Sigmoid colon (tissue), 7 donors: ENCODE measurements at places on chromosomes 4 and X.

DNA sequence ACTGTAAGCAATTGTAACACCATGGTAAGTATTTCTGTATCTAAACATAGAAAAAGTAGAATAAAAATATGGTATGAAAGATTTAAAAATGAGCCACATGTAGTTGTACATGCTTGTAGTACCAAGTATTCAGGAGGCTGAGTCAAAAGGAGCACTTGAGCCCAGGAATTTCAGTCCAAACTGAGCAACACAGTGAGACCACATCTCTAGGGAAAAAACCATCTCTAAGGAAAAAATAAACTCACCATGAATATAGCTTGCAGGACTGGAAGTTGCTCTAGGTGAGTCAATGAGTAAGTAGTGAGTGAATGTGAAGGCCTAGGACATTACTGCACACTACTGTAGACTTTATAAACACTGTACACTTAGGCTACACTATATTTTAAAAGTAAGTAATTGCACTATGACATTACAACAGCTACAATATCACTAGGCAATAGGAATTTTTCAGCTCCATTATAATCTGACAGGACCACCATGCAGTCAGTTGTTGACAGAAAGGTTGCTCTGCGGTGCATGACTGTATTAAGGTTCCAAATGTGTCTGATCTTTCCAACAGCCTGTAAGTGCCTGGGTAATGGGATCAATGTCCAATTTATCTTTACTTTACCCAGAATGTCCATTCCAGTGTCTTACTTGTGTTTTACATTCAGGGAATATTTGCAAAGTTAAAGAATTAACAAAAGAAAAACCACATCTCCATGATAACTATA lies 28.9 kb upstream of the LRBA start:
- DNase-seq, result no peak

DNA sequence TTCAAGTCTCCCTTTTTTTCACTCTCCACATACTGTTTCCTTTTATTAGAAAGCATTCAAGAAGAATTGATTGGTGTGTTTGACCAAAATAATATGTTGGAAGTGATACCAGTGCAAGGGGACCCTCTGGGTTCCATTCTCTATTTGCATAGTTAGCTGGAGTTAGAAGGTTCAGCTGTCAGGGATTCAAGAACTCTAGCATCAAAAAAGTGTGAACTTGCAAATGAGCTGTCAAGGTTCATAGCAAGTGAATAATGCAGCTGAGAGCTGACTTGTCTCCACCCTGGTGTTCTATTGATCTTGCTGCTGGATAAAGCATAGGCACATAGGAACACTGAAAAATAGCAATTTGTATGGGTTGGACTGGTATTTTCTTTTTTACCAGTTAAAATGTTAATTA lies 73.2 kb downstream of the SORBS2 start:
- no peak for DNase-seq

- DNase-seq, result no peak
Observed at GRCh38 chr4:26410385-26411293, 79.6 kb downstream of the CCKAR start.

- DNase-seq, result no peak
Observed at GRCh38 chrX:132612821-132613564, 124.2 kb upstream of the MBNL3 start.

DNA sequence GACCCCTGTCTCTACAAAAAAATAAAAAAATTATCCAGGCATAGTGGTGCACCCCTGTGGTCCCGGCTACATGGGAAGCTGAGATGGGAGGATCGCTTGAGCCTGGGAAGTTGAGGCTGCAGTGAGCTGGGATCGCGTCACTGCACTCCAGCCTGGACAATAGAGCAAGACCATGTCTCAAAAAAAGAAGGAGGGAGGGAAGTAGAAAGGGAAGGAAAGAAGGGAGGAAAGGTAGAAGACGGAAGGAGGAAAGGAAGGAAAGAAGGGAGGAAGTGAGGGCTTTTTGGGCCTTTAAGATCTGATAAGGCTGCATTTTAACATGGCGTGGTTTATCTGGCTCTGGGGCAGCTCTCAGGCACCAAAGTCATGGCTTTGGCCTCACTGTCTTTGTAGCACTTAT lies 10.4 kb downstream of the PDK3 start:
- no peak for DNase-seq

DNA sequence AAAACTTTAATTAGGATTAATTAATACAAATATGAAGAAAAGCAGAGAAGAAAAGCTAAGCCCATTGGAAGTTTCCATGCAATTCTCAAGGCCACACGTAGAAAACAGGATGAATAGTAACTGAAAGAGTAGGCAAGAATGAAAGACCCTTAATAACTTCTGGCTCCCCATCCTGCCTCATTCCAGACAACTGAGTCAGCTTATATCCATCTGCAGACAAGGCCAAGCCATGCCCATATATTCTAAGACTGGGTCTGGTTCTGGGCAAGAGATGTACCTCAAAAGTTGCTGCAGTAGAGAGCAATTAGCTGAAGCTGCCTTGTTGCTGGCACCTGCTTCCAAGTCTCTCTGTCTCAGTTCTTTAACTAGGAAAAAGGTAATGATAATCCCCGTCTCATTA lies 244.1 kb downstream of the GPC3 start:
- DNase-seq, result no peak

GRCh38 chrX:37921758-37922157 lies 74.4 kb upstream of the DYNLT3 start:
- no peak for DNase-seq

DNA sequence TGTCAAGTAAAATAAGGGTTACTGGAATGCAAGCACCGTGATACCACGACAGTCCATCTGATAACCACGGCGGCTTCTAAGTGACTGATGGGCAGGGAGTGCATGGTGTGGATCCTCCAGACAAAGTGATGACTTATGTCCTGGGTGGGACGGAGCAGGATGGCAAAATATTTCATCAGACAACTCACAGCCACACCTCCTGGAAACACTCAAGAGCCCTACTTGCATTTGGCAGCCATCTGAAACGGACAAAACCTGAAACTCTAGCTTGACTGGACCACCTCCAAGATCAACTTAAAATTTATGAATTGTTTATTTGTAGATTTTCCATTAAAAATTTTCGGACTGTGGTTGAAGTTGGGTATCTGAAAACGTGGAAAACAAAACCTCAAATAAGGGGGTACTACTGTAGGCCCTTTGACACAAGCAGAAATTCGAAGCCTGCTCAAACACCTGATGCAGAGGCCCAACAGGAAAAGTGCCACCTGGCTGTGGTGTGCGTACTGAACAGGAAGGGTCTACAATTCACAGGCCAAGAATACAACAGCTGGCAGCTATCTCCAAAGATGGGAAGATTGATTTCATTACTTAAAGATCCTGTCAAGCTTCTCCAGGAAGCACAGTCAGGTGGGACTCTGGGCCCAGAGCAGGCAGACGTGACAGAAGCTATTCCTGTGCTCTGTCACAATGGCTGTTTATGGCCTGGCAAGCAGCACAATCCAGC lies 26.0 kb downstream of the LRIT3 start:
- DNase-seq, result no peak

GRCh38 chrX:39152106-39152649 lies 350.9 kb downstream of the MID1IP1 start:
- no peak for DNase-seq

DNA sequence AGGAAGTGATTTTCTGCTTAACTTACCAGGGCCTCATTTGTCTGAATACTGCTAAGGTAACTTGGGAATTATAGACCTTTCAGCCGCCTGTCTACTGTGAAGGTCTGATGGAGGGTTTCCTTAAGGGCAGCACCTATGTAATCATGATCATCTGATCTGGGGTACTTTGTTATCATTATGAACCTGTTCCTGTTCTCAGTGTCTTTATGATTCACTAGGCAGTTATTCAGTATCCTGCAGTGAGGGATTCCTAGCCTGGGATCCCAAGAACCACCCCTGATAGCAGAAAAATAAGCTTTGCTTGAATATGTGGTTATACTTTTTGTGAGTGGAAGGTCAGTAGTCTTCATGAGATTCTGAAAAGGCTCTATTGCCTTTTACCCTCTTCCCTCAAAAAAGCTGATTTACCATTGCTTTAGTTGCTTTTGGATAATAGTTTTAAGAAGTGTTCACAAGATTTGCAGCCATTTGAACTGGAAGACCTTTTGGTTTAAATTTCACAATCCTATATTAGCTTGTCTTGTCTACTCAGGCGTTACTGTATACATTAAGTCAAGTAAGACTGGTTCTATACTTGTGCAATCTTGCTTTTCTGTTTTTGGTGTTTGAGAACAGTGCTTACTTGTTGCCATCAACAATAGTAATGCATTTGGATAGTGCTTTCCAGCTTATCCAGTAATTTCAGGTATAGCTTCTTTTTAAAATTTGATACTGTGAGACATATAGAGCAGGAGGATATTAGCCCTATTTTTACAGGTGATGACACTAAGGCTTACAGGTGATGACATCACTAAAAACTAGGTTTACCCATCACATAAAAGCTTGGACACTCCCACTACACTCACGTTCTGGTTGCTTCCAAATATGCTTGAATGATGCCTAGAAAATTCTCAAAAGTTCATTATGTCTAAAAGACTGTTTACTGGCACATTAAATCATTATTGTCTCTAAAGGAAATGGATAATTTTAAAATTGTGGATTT lies 60.0 kb downstream of the FHIP1A start:
- no peak for DNase-seq

DNA sequence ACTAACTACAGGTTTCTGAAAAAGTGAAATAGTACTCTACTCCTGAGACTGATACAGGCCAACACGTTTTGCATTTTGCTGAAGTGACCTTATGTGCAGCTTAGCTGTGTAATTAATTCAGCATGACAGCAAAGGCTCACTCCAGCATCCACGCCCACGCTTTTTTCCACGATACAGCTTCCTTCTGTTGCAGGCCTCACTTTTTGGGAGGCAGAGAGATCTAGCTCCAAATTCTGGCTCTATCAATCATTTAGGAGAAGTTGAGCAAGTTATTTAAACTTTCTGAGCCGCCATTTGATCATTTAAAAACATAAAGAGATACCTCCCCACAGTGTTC lies 160.3 kb downstream of the AFAP1 start:
- DNase-seq, result peak; percentile 82

- no peak for DNase-seq
Observed at GRCh38 chr4:179285696-179286095, 1843.5 kb upstream of the AGA start.

- DNase-seq, result no peak
Observed at GRCh38 chr4:138804711-138805110, 210.9 kb upstream of the NOCT start.

DNA sequence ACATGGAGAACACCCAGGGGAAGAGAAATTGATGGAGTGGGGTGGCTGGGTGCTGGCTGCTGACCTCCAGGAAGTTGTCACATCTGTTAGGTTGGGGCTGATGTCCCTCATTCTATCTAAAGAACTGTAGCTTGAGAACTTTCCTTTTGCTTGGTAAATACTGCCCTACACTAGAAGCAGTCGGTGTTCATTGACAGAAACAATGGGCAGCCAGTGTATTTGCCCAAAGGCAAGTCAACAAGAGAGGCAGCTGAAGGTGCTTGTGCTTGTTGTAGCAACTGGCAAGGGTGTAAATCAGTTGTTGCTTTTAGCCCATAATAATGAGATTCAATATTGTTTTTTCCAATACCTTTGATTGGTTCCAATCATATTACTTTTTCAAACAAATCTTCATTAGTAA lies 956 bp downstream of the TMEM154 start:
- no peak for DNase-seq

- DNase-seq, result no peak
Observed at GRCh38 chr4:127506283-127506682, 126.5 kb upstream of the INTU start.

- DNase-seq, result no peak
Observed at GRCh38 chr4:56649445-56650261, 31.4 kb downstream of the HOPX start.

GRCh38 chrX:47047989-47048388 lies 30.3 kb upstream of the RGN start:
- no peak for DNase-seq
